Muscle of leg (tissue), 16 donors: ENCODE measurements at places on chromosomes 5 and 9. TPM values are rescaled to one million over a fixed set of nuclear protein-coding genes. Genes with fewer than 3 reads are reported as not detected.

The TSTD2 gene
- 19.6 TPM for total RNA-seq

The ABO gene
- 0.13 TPM for total RNA-seq

The C5orf52 gene
- not detected for total RNA-seq

GRCh38 chr5:31738199-31738598, 99.3 kb downstream of the PDZD2 start:
- no peak overlapping the region for H3K4me3 ChIP-seq
- no peak overlapping the region for H3K27ac ChIP-seq
- no peaks in the 10 kb centered on the region for H3K36me3 ChIP-seq
- H3K4me1 ChIP-seq, result peaks cover 4% of the 10 kb centered on the region
- H3K27me3 ChIP-seq, result no peaks in the 10 kb centered on the region

DNA sequence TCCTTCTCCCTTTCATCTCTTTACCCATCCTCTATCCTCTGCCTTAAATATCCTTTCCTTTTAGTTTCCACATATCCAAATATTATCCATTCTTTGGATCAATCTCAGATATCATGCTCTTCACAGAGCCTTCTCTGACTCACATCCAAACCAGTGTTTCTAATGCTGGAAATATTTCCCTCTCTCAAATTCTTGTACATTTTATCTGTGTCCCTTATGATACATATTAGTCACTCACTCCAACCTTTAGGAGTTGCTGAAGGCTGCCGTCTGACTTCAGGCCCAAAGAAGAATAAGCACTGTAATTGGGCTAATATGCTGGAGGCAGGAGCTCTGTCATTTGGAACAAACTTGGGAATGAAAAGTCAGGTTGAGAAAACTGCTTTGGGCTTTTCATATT, 156.4 kb upstream of the RUSC2 start:
- DNase-seq, result peak; percentile 7
- peaks cover 1% of the 10 kb centered on the region for H3K36me3 ChIP-seq
- H3K27me3 ChIP-seq, result no peaks in the 10 kb centered on the region
- no peak overlapping the region for H3K27ac ChIP-seq

- no peaks in the 10 kb centered on the region for H3K27me3 ChIP-seq
- H3K4me1 ChIP-seq, result no peaks in the 10 kb centered on the region
- peak; percentile 35 for DNase-seq
- no peaks in the 10 kb centered on the region for H3K36me3 ChIP-seq
These were observed 134.7 kb upstream of the SLIT3 start for GRCh38 chr5:169435506-169436229.

DNA sequence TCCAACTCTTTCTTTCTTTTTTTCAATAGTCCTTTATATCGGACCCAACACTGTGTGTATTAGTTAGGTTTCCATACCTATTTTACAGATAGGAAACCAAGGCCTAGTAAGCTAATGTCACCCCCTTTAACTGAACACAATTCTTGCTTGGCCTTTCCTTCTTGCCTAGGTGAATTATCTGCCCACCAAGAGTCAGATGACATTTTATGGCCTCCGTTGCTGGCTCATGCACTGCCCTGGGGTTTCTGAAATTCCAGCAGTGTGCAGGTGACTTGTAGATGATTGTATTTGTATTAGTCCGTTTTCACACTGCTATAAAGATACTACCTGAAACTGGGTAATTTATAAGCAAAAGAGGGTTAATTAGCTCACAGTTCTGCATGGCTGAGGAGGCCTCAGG, 293.8 kb downstream of the GAS1 start:
- no peaks in the 10 kb centered on the region for H3K36me3 ChIP-seq
- no peak for DNase-seq
- H3K4me1 ChIP-seq, result peaks cover 2% of the 10 kb centered on the region
- H3K27ac ChIP-seq, result no peak overlapping the region
- no peak overlapping the region for H3K4me3 ChIP-seq

DNA sequence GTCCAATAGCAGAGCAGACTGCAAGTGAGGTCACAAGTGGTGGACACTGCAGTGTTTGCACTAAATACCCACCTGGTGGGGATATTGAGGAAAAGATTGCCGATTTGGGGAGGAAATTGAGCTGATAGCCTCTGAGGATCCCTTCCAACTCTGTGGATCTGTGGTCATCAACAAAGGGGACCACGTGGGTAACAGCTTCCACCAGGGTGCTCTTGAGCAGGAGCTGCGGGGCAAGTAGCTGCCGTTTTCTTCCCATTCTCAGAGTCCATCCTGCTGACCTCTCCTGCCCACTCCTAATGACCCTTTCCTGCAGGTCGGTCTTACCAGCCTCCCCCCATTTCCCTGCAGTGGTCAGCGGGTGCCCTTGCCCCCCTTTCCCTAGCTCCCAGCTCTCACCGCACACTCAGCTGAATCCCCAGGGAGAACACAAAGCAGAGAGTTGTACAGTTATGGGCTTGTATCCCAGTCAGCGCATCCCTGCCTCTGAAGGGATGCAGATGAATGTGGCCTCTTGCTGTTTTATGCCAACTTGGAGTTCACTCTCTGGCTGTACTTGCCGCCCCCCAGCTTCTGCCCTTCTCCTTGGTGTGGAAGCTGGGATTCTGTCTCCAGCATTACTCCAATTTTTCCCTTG, 18.0 kb downstream of the DAPK1 start:
- H3K27ac ChIP-seq, result no peak overlapping the region
- no peaks in the 10 kb centered on the region for H3K27me3 ChIP-seq
- H3K4me3 ChIP-seq, result no peak overlapping the region
- H3K36me3 ChIP-seq, result no peaks in the 10 kb centered on the region

- H3K4me1 ChIP-seq, result no peaks in the 10 kb centered on the region
- DNase-seq, result no peak
- H3K4me3 ChIP-seq, result no peak overlapping the region
- peaks cover 2% of the 10 kb centered on the region for H3K27me3 ChIP-seq
These were observed 22.7 kb upstream of the UBLCP1 start for GRCh38 chr5:159240301-159240870.

- no peaks in the 10 kb centered on the region for H3K36me3 ChIP-seq
- DNase-seq, result no peak
- no peaks in the 10 kb centered on the region for H3K4me1 ChIP-seq
- no peak overlapping the region for H3K4me3 ChIP-seq
- no peak overlapping the region for H3K27ac ChIP-seq
- no peaks in the 10 kb centered on the region for H3K27me3 ChIP-seq
These were observed 8.6 kb downstream of the RAB14 start for GRCh38 chr9:121192959-121193640.

DNA sequence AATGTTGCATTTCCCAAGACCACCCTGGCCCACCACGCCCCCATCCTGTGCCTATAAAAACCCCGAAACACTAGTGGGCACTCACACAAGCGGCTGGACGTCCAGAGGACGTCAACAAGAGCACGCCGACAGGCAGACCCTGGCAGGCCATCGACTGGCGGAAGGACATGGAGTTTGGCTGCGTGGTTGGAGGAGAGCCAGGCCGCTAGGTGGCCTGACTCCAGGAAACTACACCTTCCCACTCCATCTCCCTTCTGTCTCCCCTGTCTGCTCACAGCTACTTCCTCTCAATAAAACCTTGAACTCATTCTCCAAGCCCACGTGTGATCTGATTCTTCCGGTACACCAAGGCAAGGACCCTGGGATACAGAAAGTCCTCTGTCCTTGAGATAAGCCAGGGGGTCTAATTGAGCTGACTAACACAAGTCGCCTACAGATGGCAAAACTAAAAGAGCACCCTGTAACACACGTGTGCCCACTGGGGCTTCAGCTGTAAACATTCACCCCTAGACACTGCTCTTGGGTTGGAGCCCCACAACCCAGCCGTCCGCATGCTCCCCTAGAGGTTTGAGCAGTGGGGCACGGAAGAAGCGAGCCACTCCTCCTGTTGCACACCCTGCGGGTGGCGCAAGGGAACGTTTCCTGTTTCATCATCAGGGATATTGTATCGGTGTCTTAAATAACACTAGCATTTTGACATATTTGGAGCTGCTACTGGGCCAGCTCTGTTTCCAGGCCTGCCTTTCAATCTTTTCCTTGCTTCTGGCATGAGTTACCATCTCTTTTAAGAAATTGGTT, 54.5 kb upstream of the TAF11L2 start:
- H3K4me3 ChIP-seq, result no peak overlapping the region
- no peaks in the 10 kb centered on the region for H3K4me1 ChIP-seq
- DNase-seq, result no peak
- H3K36me3 ChIP-seq, result no peaks in the 10 kb centered on the region
- H3K27me3 ChIP-seq, result no peaks in the 10 kb centered on the region

GRCh38 chr5:43309637-43310036, 3.6 kb downstream of the HMGCS1 start:
- H3K4me3 ChIP-seq, result no peak overlapping the region
- no peaks in the 10 kb centered on the region for H3K27me3 ChIP-seq
- H3K27ac ChIP-seq, result no peak overlapping the region
- H3K36me3 ChIP-seq, result no peaks in the 10 kb centered on the region
